ENCODE measurements at places on chromosomes 16 and 17. TPM values are rescaled to one million over a fixed set of nuclear protein-coding genes. Genes with fewer than 3 reads are reported as not detected.

The ATP6V0A1 gene
- total RNA-seq = 16.3 TPM

The RNU2-1 gene
- total RNA-seq = not detected

The EXOC3L1 gene
- total RNA-seq = not detected

The DNASE1 gene
- total RNA-seq = 4.3 TPM

GRCh38 chr16:82040296-82040695 lies 5.2 kb downstream of the HSD17B2 start:
- no peaks in the 10 kb centered on the region for H3K36me3 ChIP-seq
- H3K27me3 ChIP-seq = no peaks in the 10 kb centered on the region
- no peak for DNase-seq
- H3K4me3 ChIP-seq = no peak overlapping the region

DNA sequence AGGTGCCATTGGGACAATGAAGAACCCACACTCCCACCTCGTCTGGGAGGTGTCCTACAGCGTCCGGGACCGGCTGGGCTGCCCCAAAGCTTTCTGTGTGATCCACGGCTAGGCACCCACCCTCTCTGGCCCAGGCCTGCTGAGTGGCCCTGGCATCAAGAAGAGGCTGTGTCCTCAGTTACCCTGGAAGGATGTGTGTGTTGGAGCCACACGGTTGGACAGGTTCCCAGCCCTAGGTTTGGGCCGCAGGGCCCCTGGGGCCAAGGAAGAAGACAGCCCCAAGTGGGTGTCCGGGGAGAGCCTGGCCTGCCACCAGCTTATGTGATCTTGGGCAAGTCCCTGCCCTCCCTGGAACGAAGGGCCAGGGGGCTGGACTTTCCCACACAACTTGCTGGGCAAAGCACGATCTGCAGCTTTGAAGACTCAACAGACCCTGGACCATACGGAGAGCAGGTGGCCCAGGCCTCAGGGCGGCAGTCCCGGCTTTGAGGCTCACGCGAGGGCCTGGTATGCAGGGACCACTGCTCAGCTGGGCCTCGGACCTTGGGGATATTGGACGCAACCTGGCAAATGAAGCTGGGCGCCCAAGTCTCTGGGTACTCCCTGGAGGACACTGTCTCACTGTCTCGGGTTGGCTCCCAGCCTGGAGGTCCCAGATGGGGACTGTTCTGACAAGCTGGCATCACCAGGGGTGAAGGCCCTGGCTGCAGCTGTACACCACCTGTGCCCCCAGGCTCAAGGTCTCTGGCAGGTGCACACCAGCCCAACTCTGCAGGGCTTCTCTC lies 17.5 kb downstream of the MYBBP1A start:
- H3K36me3 ChIP-seq = no peaks in the 10 kb centered on the region
- H3K4me1 ChIP-seq = no peaks in the 10 kb centered on the region
- H3K27me3 ChIP-seq = no peaks in the 10 kb centered on the region
- no peak overlapping the region for H3K4me3 ChIP-seq

DNA sequence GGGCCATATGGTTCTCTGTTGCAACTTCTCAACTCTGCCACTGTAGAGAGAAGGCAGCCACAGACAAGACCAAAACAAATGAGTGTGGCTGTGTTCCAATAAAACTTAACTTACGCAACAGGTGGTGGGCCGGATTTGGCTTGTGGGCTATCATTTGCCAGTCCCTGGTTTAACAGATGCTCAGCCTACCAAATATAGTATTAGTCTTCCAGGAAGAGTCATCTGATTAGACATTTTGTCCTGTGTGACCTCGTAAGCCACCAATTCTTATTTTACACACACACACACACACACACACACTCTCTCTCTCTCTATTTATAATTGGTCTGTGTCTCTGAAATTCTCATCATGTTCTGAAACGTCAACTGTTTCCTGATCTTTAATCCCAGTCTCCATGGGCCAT lies 245.9 kb downstream of the XYLT1 start:
- peaks cover 19% of the 10 kb centered on the region for H3K4me1 ChIP-seq
- H3K36me3 ChIP-seq = no peaks in the 10 kb centered on the region

- H3K4me3 ChIP-seq = no peak overlapping the region
- H3K27ac ChIP-seq = no peak overlapping the region
- no peaks in the 10 kb centered on the region for H3K27me3 ChIP-seq
- no peak for DNase-seq
- no peaks in the 10 kb centered on the region for H3K36me3 ChIP-seq
These were observed 22.3 kb upstream of the N4BP1 start for GRCh38 chr16:48632137-48632774.

- DNase-seq = peak; percentile 56
- 0 out of 2 replicates have a peak, but pooled peaks cover 3% of the 10 kb centered on the region for H3K4me1 ChIP-seq
- H3K36me3 ChIP-seq = no peaks in the 10 kb centered on the region
- H3K27ac ChIP-seq = no peak overlapping the region
- H3K27me3 ChIP-seq = no peaks in the 10 kb centered on the region
- no peak overlapping the region for H3K4me3 ChIP-seq
These were observed 75.2 kb downstream of the KATNIP start for GRCh38 chr16:27625050-27625697.

GRCh38 chr17:41538565-41538991 lies 10.5 kb upstream of the KRT19 start:
- no peaks in the 10 kb centered on the region for H3K27me3 ChIP-seq
- DNase-seq = peak; percentile 37
- no peaks in the 10 kb centered on the region for H3K36me3 ChIP-seq
- H3K4me1 ChIP-seq = peaks cover 11% of the 10 kb centered on the region
- no peak overlapping the region for H3K4me3 ChIP-seq
- no peak overlapping the region for H3K27ac ChIP-seq

DNA sequence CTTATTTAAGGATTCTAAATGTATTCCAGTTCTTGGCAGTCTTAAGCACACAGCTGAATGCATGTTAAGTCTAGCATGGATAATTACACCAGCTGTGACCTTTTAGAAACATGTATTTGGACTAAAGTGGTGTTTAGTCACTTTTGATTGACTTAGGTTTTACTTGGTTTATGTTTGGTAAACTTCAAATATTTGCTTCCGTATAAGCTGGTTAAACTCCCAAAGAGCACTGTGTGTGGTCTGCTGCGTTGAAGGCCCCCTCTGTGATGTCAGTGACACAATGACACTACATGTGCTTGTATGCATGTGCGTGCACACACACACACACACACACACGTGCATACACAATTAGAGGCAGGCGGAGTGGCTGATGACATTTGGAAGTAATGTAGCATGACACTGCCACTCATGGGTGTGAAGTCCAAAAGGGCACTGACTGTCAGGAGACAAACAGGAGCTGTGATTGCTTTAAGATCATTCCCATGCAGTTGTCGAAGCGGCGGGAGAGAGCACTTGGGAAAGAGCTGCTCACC lies 156.1 kb upstream of the CDH13 start:
- H3K36me3 ChIP-seq = no peaks in the 10 kb centered on the region
- H3K4me3 ChIP-seq = no peak overlapping the region
- peaks cover 14% of the 10 kb centered on the region for H3K27me3 ChIP-seq
- no peaks in the 10 kb centered on the region for H3K4me1 ChIP-seq
- H3K27ac ChIP-seq = no peak overlapping the region

GRCh38 chr17:5826384-5826783 lies 242.1 kb upstream of the NLRP1 start:
- no peaks in the 10 kb centered on the region for H3K27me3 ChIP-seq
- H3K36me3 ChIP-seq = no peaks in the 10 kb centered on the region
- no peaks in the 10 kb centered on the region for H3K4me1 ChIP-seq
- H3K4me3 ChIP-seq = no peak overlapping the region
- H3K27ac ChIP-seq = no peak overlapping the region
- DNase-seq = no peak

GRCh38 chr16:59543641-59544040 lies 809.5 kb upstream of the GOT2 start:
- H3K4me1 ChIP-seq = no peaks in the 10 kb centered on the region
- H3K4me3 ChIP-seq = no peak overlapping the region
- no peaks in the 10 kb centered on the region for H3K27me3 ChIP-seq
- H3K36me3 ChIP-seq = no peaks in the 10 kb centered on the region

DNA sequence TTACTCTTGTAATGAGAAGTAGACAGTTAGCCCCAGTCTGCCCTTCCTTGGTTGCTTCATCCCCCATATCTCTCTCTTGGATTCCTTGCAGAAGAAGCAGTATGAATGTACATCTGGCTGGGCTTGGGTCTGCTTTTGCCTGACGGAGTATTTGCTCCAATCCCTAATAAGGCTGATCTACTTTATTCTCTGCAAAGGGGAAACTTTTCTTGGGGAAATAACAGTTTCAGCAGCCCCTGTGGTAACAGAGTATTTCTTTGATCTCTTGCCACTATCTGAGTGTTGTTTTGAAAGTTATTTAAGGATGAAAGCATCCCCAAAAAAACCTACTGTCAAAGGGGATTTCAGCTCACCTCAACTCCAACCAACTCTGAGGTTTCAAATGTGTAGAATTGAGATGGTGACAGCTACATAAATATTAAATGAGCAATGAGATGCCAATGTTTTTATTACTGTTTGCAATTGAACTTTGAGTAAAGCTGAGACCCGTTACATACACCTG lies 168.9 kb upstream of the NOG start:
- H3K27ac ChIP-seq = no peak overlapping the region
- H3K4me1 ChIP-seq = no peaks in the 10 kb centered on the region
- no peaks in the 10 kb centered on the region for H3K27me3 ChIP-seq
- H3K36me3 ChIP-seq = no peaks in the 10 kb centered on the region
- no peak for DNase-seq
- no peak overlapping the region for H3K4me3 ChIP-seq

DNA sequence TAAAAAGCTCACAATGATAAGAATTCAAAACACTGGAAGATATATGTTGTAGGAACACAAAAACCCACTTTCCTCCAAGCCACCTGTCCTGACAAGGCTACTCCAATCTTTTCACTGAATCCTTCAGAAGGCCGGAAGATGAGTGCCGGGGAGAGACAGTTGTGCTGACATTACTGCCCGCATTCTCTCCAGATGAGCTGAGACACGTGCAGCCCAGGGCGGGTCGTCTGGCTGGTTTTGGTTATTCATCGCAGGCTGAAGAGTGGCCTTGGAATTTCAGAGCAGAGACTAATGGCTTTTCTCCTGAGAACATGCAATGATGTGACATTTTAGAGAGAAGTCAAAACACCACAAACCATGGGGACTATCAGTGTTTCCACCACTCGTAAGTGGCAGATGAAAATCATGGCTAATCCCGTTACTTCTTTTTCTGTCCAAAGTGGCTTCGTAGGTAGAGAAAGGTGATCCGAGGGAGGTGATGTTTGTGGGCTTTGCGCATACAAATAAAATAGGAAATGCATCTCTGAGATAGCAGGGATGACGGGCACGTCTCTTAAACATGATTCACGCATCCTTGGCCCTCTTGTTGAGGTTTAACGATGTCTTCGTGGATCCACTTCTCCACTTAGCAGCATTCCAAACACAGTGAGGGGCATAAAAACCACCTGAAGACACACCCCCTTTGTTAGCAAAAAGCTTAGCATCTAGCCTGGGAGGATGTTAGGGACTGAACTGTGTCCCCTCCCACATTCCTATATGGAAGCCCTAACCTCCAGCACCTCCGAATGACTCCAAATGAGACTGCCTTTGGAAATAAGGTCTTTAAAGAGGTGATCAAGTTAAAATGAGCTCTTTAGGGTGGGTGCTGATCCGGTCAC lies 134.0 kb downstream of the IRX3 start:
- no peaks in the 10 kb centered on the region for H3K36me3 ChIP-seq
- H3K27me3 ChIP-seq = peaks cover 5% of the 10 kb centered on the region
- H3K4me3 ChIP-seq = no peak overlapping the region
- no peak for DNase-seq
- H3K27ac ChIP-seq = no peak overlapping the region
- H3K4me1 ChIP-seq = no peaks in the 10 kb centered on the region

DNA sequence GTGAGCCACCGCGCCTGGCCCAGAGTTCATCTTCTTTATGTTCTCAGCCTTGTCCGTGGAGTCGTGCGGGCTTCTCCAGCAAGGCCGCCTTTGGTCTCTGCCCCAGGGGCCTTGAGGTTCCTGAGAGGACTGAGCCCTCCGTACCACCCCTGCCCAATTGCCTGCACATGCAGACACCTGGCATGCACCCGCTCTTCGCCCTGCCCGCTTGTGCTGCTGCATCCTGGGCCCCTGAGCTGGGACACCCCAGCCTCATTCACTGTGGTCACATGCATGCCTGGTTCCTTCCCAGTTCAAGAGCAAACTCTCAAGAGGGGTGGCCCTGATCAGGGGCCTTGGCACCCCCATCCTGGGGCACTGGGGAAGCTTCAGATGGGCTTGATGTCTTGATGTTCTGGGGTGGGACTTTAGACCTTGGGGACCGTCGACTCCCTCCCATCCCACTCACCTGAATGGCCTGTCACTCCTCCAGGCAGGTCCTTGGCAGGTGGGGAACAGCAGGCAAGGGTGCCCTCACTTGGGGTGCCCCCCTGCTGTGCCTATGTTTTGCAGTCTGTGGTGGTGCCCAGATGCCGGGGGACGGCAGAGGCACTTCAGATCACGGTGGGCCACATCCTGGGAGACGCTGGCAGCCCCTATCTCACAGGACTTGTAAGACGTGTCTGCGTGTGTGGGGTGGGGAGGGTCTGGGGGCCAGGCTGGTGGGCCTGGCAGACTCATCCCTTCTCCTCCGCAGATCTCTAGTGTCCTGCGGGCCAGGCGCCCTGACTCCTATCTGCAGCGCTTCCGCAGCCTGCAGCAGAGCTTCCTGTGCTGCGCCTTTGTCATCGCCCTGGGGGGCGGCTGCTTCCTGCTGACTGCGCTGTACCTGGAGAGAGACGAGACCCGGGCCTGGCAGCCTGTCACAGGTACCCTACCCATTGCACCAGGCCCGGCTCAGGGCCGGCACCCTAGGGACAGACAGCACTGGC lies 12.7 kb upstream of the SPNS2 start:
- H3K4me3 ChIP-seq = no peak overlapping the region
- no peaks in the 10 kb centered on the region for H3K36me3 ChIP-seq
- no peak overlapping the region for H3K27ac ChIP-seq
- peaks cover 6% of the 10 kb centered on the region for H3K27me3 ChIP-seq
- H3K4me1 ChIP-seq = no peaks in the 10 kb centered on the region

DNA sequence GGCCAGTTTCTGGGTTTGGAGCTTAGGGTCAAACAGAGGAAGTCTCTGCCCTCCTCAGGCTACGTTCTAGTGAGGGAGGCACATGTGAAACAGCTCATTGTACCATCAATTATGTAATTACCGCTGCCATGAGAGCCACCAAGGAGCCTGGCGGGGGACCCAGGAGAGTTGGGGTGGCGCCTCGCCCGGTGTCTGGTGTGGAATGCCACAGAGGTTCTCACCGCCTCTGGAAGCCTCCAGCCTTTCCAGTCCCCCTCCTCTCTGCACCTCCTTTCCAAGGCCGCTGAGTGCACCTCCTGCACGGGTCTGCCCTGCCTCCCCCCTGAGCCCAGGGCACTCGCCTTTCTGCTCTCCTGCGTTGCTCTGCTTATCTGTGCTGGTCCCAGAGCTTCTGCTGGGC lies 51.4 kb downstream of the SREBF1 start:
- no peak overlapping the region for H3K4me3 ChIP-seq
- no peaks in the 10 kb centered on the region for H3K36me3 ChIP-seq
- DNase-seq = no peak
- no peak overlapping the region for H3K27ac ChIP-seq
- peaks cover 9% of the 10 kb centered on the region for H3K4me1 ChIP-seq
- no peaks in the 10 kb centered on the region for H3K27me3 ChIP-seq

DNA sequence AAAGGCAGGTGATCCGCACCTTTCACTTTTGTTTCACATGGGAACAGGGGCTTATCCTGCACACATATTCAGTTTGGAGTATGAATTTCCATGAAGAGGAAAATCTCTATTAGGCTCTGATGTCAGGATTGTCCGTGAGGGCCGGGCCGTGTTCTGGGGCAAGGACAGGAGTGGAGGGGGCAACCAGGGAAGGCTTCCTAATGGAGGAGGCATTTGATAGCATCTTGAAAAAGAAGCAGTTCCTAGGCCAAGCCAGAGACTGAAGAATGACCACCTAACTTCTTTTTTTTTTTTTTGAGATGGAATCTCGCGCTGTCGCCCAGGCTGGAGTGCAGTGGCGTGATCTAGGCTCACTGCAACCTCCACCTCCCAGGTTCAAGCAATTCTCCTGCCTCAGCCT lies 174.2 kb downstream of the SEC14L1 start:
- no peaks in the 10 kb centered on the region for H3K27me3 ChIP-seq
- DNase-seq = no peak
- H3K4me1 ChIP-seq = peaks cover 37% of the 10 kb centered on the region
- no peaks in the 10 kb centered on the region for H3K36me3 ChIP-seq
- no peak overlapping the region for H3K4me3 ChIP-seq
- no peak overlapping the region for H3K27ac ChIP-seq

Measured in GM23248 (cell line).